Muscle of back (tissue), 13 donors: ENCODE measurements at places on chromosomes 13 and 19.

- DNase-seq, result peak; percentile 50
Measured at GRCh38 chr19:53076984-53077383, 26.2 kb downstream of the ZNF160 start.

DNA sequence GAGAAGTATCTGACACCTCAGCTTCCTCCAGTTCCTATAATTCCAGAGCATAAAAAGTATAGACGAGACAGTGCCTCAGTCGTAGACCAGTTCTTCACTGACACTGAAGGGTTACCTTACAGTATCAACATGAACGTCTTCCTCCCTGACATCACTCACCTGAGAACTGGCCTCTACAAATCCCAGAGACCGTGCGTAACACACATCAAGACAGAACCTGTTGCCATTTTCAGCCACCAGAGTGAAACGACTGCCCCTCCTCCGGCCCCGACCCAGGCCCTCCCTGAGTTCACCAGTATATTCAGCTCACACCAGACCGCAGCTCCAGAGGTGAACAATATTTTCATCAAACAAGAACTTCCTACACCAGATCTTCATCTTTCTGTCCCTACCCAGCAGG lies 3.1 kb downstream of the KLF5 start:
- DNase-seq, result no peak

GRCh38 chr19:50490991-50491472 lies 14.4 kb upstream of the GARIN5A start:
- peak; percentile 80 for DNase-seq

- DNase-seq, result no peak
Measured at GRCh38 chr19:5290336-5291262, 50.0 kb downstream of the PTPRS start.

DNA sequence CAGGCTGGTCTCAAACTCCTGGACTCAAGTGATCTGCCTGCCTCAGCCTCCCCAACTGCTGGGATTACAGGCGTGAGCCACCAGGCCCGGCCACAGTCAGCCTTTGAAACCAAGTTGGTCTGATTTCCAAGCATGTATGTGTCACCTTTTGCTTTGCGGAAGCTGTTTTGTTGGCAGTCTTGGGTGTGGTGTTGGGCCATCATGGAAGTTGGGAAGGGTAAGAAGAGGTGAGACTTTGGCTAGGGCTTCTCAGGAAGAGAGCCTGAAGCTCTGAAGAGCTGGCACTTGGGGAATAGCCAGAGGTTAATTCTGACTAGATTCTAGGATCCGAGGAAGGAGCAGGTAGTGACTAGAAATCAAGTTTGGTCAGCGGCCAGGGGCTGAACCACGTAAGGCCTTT lies 2.8 kb downstream of the RSPH6A start:
- no peak for DNase-seq

- DNase-seq, result no peak
Measured at GRCh38 chr13:101624981-101625380, 172.5 kb downstream of the ITGBL1 start.

DNA sequence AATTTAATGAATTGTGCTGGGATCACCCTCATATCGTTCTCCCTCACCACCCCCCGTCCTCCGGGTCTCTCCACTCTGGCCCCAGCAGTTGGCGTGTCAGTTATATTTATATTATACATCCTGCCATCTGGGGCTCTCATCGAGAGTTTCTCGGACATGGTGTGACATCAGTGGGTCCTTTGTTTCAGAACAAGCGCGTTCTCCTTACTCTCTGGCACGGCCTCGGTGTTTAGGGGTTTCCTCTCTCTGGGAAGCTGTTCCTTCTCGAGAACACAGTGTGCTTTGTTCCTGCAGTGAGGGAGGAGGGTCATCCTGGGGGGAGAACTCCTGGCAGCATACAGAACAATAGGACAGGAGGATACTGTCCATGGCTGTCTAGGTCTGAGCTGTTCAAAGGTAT lies 9.8 kb upstream of the MCF2L start:
- DNase-seq, result peak; percentile 32

GRCh38 chr13:51330791-51331190 lies 8.7 kb upstream of the SERPINE3 start:
- DNase-seq, result no peak

DNA sequence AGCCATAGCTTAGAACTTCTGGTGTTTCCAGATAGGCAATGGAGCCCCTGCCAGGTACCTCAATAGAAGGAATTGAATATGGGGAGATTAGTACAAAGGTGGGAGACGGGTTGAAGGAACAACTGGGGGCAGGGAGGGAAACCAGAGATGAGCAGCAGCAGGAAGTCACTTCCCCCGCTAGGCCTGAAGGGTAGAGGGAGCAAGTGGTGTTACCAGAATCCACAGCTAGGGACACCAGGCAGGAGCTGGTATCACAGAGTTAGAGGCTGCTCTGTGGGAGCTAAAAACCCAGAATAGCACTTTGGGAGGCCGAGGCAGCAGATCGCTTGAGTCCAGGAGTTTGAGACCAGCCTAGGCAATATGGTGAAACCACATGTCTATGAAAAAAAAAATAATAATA lies 15.3 kb upstream of the HNRNPUL1 start:
- no peak for DNase-seq

- DNase-seq, result no peak
Measured at GRCh38 chr13:50334944-50335343, 319.7 kb downstream of the KCNRG start.

DNA sequence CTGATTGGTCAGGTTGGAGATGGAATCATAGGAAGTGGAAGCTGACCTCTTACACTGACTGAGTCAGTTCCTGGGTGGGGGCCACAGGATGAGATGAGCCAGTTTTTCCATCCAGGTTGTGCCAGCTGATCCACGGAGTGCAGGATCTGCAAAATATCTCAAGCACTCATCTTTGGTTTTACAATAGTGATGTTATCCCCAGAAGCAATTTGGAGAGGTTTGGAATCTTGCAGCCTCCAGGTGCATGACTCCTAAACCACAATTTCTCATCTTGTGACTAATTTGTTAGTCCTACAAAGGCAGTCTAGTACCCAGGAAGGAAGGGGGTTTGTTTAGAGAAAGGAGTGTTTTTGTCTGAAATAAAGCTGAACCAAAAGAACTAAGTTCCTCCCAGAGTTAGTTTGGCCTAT lies 212.8 kb downstream of the SLITRK6 start:
- DNase-seq, result no peak

DNA sequence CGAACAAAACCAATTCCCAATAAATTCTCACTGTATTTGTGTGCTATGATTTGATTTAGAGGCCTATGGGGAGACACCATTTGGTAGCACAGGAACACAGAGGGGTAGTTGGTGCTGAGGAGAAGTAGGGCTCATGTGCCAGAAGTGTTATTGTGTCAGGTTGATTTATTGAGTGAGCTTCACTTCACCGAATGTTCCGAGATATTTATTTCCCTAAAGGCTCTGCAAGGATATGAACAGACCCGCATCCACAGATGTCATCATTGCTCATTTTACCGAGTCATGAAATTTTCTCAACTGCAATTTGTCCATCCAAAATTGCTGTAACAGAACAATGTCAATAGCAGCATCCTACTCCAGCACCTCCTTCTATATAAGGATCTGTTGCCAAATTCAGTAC lies 69.5 kb downstream of the DACH1 start:
- DNase-seq, result no peak

DNA sequence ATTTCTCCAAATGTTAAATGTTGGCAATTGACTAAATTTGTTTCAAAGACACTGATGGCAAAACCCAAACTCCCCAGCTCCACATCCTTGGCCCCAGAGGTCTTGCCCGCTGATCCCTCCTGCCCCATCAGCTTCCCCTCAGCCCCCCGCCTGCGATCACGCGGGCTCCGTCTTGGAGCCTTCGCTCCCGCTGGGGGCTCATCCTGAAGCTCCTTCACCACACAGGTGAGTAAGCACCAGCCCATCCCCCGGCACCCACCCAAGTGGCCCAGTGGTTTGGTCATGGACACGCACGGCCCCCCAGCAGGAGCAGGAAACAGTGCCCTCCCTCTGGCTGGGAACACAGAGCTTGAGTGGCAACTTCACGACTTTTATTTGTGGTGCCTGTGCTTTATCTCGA lies 14.9 kb downstream of the EPS8L1 start:
- no peak for DNase-seq

- no peak for DNase-seq
Measured at GRCh38 chr19:36604656-36605100, 435 bp upstream of the ZNF382 start.

DNA sequence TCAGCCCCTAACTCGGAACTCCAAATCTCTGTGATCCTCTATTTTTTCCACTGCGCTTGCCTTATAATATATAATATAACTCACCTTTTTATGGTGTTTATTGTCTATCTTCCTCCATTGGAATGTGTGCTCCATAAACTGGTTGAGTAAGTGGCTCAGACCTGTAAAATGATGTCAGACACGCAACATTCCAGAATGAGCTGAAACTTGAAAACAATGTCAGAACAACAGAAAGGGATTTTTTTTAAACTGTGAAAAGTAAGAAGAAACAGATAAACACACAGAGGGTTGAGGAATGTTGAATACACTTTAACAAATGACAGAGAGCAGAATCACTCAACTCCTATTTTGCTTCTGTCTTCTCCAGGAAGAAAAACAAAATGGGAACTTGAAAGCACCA lies 19.1 kb upstream of the FAM216B start:
- no peak for DNase-seq

- DNase-seq, result peak; percentile 95
Measured at GRCh38 chr19:45469132-45469944, 1.5 kb downstream of the FOSB start.

GRCh38 chr13:72303941-72304746 lies 423.3 kb downstream of the MZT1 start:
- DNase-seq, result peak; percentile 17

DNA sequence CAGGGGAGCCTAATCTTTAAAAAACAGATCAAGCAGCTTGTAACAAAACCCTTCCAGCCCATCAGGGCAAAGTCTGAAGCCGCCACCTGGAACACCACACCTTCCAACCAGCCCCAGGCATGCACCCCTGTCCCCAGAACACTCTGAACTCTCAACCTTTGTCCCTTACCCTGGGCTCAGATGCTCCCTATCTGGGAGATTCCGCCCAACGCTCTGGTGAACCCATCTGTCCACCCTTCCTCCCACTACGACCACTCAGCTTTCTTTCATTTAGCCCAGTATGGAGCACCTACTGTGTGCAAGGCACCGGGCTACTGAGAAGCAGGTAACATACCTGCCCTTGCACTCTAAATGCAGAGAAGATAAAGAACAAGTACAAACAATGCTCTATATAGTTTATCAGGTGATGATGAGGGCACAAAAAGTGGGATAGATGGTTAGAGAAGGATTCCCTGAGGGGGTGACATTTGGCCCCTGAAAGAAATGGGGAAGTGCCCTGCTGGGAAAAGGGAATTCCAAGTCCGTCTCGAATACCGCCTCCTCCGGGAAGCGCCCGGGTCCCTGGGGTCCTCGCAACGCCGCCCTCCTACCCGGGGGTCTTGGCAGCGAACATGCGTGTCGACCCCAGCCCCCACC lies 629 bp downstream of the PEPD start:
- DNase-seq, result no peak

- no peak for DNase-seq
Measured at GRCh38 chr13:38804536-38804935, 117.7 kb downstream of the FREM2 start.

GRCh38 chr19:8041531-8041931 lies 11.0 kb upstream of the CCL25 start:
- DNase-seq, result no peak

DNA sequence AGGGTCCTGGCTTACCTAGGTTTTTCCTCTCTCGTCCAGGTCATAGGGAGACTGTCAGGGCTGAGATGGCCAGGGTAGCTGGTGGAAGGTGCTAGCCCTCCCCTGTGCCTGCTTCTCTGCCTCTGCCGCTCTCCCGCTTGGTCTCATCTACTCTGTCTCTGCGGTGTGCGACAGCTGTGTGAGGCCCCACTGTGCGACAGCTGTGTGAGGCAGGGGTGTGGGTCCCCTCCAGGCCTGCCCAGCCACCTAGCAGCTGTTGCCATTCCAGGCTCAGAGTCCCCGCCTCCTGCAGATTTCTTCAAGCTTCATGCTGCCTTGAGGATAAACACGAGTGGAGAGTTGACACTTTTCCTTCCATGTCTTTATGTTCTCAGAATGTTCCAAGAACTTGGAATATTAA lies 53.0 kb downstream of the ARHGEF7 start:
- peak; percentile 74 for DNase-seq

DNA sequence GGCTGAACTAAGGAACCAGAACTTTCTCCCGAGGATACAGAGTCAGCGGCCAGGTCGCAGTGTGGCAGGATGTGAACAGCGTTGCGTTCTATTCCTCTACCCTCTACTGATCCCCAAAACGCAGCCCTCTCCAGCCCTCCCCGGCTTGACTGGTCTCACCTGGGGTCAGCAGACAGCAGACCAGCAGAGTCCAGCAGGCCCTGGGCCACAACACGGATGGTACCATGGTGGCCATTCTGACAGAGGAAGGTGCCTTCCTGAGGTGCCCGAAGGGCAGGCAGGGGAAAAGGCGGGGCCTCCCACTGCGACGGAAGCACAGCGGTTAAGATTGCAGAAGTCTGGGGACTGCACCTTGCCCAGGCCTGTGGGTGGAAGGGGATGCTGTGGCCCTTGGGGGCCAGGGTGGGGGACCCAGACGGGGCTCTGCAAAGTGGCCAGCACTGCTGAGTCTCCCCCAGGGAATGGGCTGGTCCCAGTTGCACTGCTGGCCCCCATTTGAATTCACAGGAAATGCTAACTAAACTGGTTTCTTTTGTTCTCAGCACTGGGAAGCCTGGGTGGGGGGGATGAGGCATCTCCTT lies at the start of gene ICAM3:
TSS of gene ICAM3 (minus strand) at position 245 of the 581 bp plus-strand sequence. CDS start at position 235, 10 bp downstream.
- no peak for DNase-seq

DNA sequence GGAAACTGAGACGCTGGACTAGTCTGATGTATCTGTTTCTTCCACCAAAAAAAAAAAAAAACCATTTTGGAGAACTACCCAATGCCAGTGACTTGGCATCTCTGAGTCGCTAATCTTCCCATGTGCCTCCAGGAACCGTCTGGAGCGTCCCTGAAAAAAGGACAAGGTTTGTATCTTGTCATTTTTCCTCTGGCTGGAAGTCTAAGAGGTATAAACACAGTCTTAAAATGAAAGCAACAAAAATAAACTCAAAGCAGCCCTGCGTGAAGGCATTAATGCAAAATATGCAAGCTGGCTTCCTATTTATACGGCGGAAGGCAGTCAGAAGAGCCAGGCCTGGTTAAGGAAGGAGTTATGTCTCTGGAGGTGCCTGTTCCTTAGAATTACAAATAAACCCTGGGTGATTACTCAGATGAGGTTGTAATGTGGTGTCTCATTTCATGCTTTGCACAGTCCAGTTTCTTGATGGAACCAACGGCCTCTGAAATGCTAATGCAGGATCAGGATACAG lies 20.3 kb downstream of the ACTN4 start:
- no peak for DNase-seq
